ENCODE measurements at places on chromosomes 13 and 19.

DNA sequence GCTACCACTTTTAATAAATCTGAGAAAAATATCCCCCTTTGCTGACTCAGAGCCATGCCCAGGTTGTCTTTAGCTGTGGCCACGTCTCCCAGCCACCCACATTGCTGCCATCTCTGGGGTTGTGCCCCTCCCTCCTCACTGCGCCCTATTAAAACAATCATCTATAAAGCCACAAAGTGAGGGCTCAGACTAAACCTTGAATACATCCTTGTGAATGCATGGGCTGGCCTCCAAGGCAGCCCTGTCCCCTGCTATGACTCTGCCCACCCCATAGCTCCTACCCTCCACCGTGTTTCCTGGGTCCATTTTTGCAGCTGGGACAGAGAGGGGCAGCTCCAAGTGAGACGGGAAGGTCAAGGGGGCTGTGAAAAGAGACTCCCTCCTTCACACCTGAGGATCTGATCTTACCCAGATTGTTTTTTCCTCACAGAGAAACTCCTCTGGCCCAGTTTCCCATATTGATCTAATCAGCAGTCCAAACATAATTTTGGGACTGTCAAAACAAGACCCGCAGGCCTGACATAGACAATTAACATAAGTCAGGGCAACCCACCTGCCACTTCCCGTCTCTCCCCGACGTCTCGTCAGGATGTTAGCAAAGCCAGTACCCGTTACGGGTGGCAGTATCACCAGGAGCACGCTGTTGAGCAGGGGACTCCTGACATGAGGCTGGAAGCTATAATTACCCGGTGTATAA lies 199.0 kb downstream of the KATNAL1 start:
- no peak for DNase-seq

- DNase-seq, result no peak
Observed at GRCh38 chr13:110981379-110981778, 66.5 kb upstream of the ANKRD10 start.

- DNase-seq, result no peak
Observed at GRCh38 chr13:31369213-31369612, 169.4 kb downstream of the B3GLCT start.

- no peak for DNase-seq
Observed at GRCh38 chr13:64083396-64083795, 2667.7 kb upstream of the PCDH20 start.

DNA sequence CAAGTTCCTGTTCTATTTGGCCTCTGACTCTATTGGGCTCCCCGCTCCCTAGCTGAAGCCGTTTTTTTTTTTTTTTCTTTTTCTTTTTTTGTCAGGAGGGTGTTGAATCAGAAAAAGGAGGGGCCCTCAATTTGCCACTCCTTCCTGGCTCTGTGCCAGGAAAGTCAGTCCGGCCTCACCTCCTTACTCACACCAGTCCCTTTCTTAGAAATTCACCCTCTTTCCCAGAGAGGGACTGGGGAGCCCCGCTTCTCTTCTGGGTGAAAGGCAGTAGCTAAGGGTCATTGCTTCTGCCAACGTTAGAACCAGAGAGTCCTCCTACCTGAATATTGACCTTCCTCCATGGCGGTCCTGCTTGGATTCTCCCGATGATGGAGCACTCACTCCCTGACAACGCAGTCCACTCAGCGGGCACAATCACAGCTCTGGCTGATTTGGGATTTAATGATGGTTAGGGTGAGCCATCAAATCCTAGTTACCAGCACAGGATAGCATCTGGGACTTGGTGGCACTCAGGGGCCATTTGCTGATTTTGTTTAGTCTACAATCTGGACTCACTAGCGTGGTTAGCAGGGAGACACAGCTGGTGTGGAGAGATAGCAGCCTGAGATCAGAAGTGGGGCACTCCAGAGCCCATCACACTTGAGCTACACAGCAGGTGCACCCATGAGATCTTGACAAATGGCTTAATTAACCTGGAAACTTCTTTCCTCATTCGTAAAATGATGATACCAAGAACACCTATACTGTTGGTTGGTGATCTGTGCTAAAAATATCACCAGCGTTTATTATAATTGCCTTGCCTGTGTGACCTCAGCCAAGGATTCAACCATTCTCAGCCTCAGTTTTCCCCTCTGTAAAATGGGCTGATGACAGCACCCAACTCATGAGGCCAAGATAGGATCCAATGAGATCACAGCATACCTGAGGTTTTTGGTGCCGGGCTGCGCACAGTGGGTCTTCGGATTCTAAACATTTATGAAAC lies 2.2 kb downstream of the FCER2 start:
- DNase-seq, result no peak

GRCh38 chr13:27641711-27642502 lies 20.2 kb downstream of the POLR1D start:
- DNase-seq, result no peak

DNA sequence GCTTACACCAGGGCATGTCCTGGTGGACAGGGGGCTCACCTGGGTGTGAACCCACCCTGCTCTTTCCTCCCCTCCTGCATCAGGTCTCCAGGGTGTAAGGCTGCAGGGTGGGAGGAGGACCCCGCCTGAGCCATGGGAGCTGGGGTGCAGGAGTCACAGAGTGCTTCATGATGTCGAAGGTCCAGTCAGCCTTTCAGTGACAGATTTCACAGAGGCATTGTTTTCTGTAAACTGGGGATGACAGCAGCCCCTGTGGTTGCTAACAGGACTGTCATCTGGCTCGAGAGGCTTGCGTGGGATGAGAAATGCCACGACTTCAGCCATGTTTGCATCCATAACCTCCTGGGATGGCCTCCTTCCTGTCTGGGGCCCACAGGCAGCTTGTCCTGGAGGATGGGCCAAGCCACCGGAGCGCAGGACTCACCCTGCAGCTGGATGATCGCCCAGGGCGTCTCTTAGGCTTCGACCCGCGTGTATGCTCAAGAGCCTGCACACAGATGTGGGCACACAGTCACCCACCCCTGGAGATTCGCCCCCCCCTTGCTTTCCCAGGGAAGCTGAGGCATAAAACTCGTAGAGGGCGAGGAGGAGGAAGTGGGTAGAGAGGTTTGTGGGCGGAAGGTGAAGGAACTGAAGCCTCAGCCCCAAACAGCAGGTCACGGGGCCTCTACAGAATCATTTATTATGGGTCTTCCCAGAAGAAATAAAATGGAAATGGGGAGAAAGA lies 4.9 kb downstream of the NANOS3 start:
- no peak for DNase-seq

DNA sequence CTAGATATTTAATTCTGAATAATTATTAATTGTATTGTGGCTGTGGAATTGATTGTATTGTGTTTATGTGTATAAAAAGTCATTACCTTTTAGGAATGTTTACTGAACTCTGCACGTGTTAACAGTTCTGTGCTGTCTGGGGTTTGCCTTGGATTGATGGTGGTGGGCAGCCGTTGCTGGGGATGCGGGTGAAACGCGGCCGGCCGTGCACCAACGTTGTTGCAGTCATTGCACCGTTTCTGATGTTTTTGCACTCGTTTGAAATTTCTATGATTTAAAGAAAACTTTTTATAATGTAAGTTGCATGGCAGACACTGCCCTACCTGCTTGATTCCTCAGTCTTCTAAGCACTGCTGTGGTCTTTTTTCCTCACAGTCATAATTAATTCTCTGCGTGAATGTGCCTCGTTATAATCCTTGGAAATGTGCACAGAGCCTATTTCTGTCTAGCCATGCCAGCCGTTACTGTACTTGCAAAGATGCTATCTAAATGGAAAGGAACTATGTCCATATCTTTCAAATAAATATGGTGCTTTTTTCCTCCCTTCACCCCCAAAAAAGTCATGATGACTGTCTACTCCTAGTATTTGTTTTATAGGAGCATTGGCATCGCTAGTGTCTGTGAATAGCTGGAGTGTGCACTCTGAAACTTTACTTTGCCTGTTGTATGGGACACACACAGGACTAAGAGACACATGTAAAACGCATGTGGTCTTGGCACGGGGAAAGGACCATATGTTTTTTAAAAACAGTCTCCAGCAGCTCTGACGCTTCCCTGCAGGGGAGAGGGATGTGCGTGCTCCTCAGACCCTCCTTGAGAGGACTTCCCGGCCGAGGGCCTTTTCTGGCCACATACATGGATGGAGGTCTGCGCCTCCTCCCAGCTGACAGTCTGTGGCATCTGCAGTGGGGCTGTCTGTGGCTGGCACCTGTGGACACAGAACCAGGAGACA lies 40.7 kb upstream of the MCF2L start:
- DNase-seq, result no peak

DNA sequence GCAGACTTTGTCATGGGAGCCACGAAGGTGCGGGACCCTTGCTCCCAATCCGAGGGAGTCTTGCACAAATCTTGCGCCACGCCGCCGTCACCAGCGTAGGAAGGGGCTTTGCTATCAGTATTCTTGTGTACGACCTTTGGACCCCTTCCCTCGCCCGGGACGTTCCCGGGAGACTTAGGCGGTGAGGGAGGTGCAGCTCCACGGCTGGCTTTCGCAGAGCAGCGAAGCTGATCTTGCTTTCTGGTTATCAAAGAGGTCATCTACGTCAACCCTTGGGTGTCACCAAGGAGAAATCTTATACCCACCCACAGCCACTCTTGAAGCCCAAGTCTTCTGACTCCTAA lies 583 bp downstream of the TECR start:
- no peak for DNase-seq

DNA sequence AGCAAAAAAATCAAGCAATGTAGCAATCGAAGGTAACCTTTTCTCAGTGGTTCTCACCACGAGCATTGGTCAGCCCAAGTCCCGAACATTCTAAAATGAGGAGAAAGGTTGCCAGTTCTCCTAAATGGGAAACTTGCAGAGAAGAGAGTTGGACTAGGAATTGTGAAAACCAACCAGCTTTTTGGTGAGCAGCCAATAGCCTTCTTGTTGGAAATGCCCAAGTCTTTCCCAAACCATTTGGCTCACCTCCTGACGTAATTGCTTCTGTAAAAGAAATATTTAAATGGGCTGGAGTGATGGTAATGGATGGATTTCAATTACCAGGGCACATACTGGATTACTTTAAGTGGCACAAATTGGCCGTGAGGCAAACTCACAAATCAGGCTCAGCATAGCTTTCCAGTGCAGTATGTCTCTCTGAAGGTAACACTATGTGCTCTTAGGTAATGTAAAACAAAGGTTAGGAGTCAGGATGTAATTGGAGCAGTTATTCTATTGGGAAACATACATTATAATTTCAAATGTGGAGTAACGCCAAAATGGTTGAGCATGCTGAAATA lies 423.2 kb downstream of the KLF5 start:
- no peak for DNase-seq

GRCh38 chr19:752652-753517 lies 2.0 kb downstream of the MISP start:
- DNase-seq, result no peak

DNA sequence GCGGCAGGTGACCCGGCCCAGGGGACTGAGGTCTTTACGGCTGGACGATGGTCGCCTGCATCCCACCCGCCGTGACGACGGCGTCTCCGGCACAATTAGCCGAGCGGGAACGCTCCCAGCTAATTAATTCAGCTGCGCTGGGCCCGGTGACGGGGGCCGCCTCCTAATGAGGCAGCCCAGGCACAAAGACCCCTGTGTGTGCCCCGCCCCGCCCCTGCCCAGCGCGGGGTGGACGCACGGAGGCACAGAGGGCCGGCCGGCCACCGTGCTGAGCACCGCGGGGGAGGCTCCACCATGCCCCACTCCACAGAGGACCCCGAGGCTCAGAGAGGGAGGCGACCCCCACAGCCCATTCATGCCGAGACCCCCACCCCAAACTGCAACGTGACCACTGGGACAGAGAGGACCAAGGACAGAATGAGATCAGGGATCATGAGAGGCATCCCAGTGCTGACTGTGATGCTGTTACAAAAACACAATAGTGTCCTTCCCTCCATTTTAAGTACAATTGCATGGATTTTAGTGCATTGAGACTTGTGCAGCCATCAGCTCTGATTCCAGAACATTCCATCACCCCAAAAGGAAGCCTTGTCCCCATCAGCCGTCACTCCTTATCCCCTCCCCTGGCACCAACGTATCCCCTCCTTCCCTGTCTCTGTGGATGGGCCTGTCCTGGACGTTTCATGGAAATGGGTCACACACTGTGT lies 17.0 kb downstream of the EFNA2 start:
- no peak for DNase-seq

- no peak for DNase-seq
Observed at GRCh38 chr13:80389073-80390038, 48.4 kb upstream of the SPRY2 start.

- DNase-seq, result no peak
Observed at GRCh38 chr13:61138857-61139256, 276.8 kb downstream of the PCDH20 start.

- DNase-seq, result no peak
Observed at GRCh38 chr19:16927883-16928282, 39.1 kb downstream of the F2RL3 start.

GRCh38 chr13:113043931-113044330 lies 61.7 kb upstream of the F7 start:
- DNase-seq, result no peak

DNA sequence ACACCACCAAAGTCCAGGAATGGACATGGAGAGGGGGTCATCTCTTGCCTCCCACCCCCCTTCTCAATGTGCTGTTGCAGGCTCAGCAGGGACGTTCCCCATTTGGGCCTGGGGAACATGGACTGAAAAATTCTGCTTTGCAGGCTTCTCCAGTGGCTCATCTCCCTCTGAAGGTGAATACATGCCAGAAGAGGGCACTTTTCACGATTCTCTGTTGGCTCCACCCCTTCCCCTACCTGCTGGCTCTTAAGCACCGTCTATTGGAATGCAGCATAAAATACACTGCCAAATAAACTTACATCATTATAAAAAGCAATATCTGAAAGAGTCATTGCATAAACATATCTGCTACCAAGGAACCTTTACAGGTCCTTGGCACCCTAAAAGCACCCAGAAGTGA lies 35.7 kb downstream of the NHLRC3 start:
- no peak for DNase-seq

- no peak for DNase-seq
Observed at GRCh38 chr19:246551-246950, 44.7 kb downstream of the PLPP2 start.

DNA sequence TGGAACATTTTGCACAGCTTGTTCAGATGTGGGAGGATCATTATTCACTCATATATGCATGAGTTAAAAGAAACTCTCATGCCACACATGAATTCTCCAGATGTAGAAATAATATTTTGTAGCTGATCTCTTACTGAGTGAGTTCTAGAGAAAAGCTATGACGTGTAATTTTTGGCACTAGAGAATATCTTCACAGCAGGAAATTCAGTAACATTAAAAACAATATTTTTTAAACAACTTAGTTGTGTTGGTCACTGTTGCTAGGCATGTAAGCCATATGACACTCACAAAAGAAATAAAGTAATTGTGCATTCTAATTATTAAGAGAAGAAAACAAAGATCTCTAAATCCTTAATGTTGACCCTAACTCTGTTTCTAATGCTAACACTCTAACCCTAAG lies 371.4 kb upstream of the SLC10A2 start:
- DNase-seq, result no peak

Measured in NCI-H345 (cell line).